ENCODE measurements at places on chromosomes 12 and 14.
A peak's percentile ranks its signal among the peaks of the same experiment; 100 is the strongest.

GRCh38 chr14:75141967-75142366 lies 15.1 kb upstream of the NEK9 start:
- no peak for DNase-seq

DNA sequence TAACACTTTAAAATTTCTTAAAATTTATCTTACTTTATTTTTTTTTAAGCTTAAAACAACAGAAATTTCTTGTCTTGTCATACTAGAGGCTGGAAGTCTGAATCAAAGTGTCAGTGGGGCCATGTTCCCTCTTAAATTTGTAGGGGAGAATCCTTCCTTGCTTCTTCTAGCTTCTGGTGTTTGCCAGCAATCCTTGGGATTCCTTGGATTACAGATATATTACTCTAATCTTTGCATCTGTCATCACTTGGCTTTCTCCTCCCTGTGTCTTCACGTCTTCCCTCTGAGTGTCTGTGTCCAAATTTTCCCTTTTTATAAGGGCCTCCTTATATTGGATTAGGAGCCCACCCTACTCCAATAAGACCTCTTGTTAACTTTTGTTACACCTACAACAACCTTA lies 135.6 kb upstream of the PTPRB start:
- DNase-seq, result no peak

DNA sequence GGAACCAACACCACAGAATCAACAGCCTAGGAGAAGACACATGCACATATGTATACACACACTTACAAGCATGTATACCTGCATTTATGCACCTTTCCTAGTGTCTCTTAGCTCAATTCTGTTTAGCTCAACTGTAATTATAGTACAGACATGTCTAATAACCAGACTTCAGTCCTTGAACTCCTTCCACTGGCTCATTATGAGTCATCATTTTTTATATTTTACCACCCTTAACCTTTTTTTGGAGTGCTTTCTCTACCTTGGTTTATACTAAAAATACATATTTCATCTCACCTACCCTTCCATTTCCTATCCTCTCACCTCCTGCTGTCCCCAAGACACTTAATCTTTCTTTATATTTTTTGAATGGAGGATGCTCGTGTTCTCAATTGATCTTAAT lies 110.4 kb downstream of the ARID2 start:
- no peak for DNase-seq

DNA sequence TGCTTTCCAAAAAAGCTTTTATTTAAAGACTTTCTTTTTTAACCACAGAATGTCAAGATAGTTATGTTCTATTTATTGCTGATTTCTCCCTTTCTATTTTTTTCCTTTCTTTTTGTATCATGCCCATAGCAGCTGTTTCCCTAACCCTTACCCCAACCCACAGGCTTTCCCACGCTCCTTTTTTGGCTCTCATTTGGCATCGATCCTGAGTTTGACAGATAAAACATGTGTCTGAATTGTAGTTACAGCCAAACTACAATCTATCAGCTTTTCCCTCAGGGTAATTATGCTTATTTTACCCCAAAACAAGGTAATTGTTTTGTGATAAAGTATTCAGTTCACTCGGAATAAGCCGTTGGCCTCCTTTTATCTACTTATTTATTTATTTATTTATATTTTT lies 46.7 kb downstream of the PDE3A start:
- no peak for DNase-seq

DNA sequence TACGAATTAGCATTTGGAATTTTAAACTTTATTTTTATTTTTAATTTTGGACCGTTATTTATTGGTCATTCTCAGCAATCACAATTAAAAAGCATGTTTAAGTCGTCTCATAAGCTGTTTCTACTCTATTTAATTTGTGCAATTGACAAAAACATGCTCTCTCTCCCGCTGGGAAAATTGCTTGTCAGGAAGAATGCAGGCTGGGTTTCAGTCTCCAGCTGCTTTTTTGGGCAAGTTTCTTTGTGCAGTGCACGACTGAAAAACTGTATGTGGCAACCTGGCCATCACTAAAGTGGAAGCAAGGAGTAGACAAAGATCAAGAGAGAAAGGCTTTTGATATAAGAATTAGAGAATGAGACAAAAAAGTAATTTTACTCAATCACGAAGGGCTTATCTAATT lies 941.5 kb upstream of the MDGA2 start:
- no peak for DNase-seq

DNA sequence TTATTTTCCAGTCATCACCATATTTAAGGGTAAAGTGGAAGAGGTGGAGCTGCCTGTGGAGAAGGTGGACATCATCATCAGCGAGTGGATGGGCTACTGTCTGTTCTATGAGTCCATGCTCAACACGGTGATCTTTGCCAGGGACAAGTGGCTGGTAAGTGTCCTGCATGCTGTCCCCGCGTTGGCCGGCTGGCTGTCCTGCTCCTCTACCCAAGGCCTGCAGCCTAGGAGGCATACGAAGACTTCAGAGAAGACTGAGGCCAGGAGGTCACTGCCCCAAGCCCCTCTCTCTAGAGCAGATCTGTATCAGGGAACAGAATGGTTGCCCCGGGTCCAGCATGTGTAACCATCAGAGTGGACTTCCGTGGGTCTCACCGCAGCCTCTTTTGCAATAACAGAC lies 77.7 kb downstream of the PRMT8 start:
- no peak for DNase-seq

- DNase-seq, result no peak
Measured at GRCh38 chr14:61663312-61663979, 31.9 kb upstream of the HIF1A start.

DNA sequence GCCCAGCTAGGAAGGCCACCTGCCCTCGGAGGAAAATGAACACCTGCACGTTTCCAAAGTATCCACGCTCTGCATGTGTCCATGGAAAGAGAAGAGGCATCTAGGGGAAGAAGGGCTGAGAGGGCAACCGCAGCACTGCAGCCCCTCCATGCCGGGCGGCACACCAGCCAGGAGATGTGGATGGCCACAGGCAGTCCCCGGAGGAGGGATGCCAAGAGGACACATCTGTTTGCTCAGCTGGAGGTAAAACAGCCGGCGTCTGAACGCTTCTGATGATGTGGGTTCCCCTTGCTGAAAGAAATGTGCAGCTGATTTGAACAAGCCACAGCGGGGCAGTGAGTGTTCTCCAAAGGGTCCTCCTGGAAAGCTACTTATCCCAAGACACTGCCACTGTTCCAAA lies 34.0 kb downstream of the CHGA start:
- DNase-seq, result no peak

DNA sequence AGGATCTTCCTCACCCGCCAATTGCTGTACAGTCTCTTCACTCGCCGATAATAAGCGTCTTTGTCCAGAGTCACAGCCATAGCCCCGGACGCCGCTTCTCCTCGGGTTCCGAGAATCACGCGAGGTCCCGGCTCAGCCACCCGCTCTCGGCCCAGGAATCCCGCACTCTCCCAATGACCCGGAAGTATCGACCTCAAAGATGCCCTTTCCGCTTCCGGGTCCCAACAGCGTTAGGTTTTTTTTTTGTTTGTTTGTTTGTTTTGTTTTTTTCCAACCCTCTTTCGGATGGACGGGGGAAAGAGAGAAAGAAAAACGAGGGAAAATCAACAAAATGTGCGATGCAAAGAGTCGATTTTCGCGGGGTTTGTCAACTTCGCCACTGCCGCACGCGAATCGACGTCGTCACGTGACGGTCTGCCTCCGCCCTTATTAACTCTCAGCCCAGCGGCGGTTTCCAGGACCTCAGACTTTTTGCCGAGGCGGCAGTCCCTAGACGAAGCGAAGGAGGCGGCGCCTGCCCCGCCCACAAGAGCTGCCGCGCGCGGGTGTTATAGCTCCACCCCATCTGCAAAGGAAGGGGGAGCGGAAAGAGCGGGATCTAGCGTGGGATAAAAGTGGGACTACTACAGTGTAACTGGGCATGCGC lies at the start of gene SUPT16H:
SUPT16H (minus strand) TSS at position 172 of the 646 bp plus-strand sequence; CDS start at position 80, 92 bp downstream.
- peak; percentile 95 for DNase-seq

DNA sequence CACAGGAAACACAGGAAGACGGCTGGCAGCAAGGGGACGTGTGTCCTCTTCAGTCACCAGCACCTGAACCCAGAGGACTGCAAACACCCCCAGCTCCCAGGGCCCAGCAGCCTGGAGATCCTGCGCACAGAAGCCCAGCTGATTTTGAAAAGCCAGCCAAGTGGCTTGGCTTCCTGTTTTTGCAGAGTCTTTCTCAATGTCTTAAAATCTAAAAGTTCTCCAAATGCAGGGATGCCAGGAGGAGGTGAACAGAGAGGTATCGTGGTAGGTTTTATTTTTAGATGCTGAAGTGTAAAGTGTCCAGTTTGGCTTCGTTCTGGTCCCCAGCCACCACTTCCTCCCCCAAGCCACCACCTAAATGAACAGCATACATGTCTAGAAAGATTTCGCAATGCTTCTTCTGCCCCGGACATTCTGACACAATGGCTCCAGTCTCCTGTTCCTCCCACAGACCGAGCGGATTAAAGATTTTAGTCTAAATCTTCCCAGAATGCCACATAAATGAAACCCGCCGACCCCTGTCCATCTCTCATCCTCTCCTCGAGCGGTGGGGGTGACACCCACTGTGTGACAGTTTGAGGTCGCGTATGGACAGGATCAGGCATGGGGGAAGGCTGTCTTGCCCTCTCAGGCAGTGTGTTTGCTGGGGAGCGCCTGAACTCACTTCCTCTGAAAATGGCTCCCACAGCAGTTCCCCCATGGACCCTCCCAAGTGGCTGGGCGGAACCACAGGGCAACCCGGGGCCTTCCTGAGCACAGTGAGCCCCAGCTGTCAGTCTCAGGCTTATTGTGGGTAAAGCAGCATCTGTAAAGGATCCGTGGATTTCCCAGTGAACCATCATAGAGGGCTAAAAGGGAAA lies 41.6 kb downstream of the ITPK1 start:
- DNase-seq, result no peak

GRCh38 chr12:57965766-57966165 lies 24.4 kb downstream of the ATP23 start:
- no peak for DNase-seq

DNA sequence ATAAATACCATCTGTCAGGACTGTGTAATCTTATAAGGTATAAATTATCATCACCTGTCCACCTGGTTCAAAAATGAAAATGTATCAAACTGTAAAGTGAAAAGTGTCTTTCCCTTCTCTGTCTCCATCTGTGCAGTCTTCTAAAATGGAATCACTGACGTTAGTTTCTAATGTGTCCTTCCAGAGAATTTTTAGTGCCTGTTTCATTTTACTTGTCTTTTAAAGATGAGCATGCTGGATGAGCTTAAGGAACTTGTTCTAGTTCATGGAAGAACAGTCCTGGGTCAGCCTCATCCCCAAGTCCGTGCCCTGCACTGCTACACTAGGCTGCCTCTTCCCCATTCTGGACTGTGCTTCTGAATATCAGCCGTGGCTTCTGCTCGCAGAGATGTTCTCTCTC lies 5.4 kb upstream of the NT5DC3 start:
- DNase-seq, result no peak

DNA sequence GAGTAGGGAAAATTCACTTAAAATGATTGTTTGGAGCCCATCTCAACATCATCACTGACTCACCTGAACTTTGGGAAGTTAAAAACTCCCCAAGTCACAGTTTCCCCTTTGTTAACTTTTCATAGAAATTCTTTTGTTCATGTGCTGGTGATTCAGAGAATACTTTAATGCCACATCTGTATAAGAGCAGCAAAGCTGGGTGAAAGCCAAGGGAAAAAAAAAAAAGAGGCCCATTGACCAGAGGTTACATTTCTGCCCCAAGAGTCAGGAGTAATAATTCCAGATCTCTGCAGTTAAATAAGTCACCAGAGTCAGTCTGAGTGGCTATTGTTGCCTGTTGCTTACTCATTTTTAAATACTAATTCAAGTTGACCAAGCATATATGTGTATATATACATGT lies 136.4 kb upstream of the LGR5 start:
- DNase-seq, result peak; percentile 55

DNA sequence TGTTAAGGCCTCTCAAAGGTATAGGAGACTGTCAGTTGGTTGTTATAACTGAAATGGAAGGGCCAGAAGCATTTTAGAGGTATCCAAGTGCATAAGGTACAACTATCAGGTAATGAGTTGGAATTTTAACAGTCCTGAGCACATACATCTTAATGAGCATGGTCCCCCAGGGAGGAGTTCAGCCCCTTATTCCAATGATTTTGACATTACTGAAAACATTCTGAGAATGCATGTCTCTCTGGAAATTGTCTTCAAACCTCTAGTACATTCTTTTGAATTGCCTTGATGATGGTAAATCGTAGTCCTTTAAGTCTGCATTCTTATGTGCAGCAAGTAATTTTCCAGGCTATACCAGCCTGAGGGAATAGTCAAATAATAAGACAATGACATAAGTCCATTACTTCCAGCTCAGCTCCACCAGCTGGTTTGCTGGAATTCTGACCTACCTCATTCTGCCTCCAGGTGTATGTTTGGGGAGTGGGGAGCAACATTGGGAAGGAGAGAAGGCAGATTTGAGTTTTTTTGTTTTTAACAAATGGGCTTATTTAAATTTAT lies 239.2 kb downstream of the MSRB3 start:
- no peak for DNase-seq

DNA sequence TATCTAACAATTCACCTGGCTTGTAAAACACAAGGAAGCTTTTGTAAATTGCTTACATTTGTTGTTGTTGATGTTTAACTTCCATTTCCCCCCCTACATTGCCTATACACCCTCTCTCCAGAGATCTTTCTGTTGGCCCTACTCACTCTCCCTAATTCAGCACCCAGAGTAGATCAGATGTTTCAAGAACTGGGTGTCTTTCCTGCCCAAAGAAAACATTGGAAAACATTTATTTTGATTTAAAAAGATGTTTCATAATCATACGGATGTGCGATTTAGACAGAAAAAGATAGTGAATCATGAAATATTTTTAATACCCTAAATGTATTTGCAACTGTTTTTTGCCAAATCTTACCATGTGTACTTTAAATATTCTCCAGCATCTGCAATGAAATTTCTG lies 446.4 kb upstream of the RGS6 start:
- DNase-seq, result no peak

DNA sequence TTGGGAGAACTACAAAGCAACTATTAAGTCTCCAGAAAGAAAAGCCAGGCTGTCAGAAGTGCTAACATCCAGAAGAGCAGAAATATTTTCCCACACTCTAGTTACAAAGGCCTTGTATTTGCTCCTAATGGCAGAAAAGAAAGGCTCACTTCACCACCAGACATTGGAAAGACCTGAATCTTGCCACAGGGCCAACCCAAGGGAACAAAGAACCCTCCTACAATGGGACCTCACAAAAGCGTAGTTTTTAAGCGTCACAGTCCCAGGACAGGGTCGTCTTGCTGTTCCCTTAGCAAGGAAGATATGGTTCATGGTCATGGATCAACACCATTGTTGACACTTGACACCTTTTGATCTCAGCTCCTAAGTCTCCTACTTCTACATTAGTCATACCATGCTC lies 119.1 kb downstream of the RPS29 start:
- no peak for DNase-seq

GRCh38 chr12:70691018-70691672 lies 53.9 kb upstream of the PTPRB start:
- no peak for DNase-seq

DNA sequence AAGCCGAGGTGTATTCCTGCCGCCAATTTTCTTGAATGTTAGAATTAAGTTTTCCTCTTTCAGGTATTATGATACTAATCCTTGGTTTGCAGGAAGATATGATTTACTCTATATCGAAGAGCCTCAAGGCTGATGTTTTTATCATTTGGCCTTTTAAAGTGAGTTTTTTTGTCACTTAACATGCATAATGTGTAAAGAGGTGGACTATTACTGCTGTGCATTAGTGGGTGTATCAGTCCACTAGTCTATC lies 11.1 kb upstream of the TMPO start:
- no peak for DNase-seq

GRCh38 chr12:115129727-115130126 lies 445.8 kb upstream of the TBX3 start:
- DNase-seq, result no peak

Data from NCI-H226 (cell line).